Brain microvascular endothelial cell (primary cell): ENCODE measurements at places on chromosomes 16 and 17.

DNA sequence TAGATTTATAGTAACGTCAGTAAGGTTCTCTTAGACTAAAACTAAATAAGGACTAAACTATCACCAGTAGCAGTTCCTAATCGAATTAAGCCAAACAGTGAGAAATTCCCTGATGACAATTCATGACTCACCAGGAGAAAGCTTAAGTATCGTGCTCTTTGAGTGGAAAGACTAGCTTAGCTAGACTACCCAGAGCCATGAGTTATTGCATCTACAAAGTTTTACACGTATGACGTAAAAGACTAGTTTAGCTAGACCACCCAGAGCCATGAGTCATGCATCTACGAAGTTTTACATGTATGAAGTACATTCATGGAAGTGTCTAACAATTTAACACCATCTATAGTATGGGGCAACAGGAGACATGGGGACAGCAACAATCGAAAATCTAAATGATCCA lies 36.6 kb downstream of the UBE2G1 start:
- peak; percentile 89 for DNase-seq

- DNase-seq: no peak
Observed at GRCh38 chr16:28875134-28876018, 2.9 kb upstream of the ATP2A1 start.

DNA sequence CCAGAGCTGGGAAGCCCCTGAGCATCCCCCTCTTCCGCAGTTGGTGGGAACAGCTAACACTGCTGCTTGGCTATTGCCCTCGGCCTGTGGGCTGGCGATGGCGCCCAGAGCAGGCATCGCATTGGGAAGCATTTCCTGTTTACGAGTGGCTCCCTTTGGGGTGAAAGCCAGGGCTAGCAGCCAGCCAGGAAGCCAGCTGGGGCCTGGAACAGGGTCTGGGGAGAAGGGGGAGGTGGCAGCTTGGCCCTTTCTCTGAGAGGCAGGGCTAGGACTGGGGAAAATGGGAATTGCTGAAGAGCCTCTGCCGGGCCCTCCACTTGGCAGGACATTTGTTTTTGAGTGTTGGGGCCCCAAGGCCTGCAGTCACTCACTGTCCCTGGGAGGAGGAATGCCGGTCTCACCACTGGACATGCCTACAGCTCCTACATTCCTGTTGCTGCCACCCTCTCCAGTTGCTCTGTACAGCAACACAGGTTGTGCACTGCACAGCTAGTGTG lies 2.4 kb upstream of the MTSS2 start:
- no peak for DNase-seq

- DNase-seq: peak; percentile 82
Observed at GRCh38 chr16:525520-526180, 1.9 kb upstream of the CAPN15 start.

DNA sequence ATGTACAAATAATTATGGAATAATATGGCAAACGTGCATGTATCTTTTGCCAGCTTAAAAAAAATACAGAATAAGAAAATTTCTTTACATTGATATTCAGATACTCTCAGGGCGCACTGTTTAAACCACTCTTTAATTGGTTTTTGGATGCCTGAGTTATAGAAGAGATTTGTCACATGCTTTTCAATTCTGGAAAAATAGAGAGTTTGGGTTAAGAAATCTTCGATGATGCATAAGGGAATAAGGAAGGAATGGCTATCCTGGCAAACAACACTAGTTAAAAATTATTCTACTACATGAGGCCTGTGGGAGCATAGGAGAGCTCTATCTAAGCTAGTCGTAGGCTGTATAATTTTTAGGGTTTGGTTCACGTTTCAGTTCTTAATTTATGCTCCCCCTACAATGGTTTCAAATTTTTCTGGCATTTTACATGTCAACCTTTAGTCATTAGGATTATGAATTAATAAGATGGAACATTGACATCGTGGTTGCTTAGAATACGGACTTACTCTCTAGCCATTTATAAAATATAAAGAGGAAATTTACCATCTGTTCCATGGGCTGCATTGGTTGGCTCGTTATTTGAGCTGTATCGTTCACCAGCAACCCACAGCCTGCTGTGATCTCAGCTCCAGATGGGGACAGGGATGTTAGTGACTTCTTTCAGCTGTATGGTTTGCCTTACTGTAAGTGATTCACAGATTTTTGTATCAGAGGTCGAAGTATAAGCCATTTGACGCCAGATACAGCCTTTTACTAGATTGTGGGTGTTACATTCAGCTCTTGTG lies 15.9 kb downstream of the NARF start:
- DNase-seq: no peak

DNA sequence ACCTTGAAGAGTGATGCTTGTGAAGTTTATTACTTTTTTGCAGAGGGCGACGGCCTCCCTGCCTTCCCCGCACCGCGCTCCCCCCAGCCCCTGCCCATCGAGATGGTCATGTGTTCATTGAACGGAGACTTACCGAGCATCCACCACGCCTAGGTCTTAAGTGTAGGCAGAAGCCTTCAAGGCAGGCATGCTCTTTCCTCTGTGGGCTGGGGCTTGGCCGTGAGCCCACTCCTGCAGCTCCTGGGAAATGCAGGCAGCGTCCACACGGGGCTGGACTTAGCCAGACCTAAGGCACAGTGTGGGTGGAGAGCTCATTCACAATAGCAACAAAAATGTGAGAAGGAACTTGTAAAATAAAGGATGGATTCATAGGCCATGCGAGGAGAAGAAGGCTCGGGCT lies 19.2 kb downstream of the RNF213 start:
- peak; percentile 82 for DNase-seq

DNA sequence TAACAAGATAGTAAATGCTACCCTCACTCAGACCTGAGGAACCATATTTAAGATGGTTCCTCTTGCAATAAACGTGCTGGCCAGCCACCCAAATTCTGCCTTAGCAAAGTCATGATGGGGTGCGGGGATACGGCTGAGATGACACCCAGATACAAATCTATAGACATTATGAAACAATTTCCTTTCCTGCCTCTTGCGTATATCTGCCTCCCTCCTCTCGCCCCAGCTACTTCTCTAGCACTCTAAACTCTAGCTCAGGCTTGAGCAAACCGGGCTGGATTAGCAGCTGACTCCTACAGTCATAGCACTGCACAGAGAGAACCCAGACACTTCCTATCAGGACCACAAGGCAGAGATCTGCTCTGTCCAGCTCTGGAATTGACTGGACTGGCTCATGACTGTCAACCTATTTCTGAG lies 22.3 kb downstream of the CD300LF start:
- DNase-seq: no peak

DNA sequence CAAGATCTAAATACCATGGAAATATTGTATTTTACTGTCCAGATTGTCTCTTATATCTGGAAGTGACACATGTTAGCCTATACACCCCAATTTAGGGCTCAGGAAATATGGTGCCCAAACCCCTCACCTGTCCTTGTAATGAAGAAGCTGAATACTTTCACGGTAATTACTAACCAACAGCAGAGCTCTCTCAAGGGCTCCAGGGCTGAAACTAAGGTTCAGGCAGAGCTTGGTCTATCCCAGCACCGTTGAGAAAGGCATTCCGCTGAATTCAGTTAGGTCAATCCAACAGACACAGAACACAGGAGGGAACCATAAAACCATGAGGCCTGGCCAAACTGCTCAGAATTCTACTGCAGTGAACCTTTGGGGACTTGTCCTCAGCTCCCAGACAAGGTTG lies 14.9 kb downstream of the MYO18A start:
- no peak for DNase-seq

DNA sequence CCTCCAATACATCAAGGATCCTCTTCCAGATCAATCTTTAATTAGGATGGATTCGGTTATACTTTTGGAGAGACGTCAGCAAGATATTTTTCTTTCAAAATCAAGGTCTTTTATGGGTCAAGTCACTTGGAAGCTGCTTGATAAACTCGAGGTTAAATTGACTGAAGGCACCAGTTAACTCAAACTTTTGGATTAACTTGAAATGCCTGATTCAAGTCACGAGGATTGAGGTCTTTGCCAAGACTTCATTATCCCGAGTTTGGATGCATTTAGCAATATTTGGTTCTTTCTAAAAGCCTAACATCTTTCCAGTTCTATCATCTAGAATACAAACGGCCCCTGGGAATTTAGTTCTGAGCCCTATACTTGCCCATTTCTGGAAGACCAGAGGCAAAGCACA lies 82.9 kb downstream of the MYH11 start:
- no peak for DNase-seq

DNA sequence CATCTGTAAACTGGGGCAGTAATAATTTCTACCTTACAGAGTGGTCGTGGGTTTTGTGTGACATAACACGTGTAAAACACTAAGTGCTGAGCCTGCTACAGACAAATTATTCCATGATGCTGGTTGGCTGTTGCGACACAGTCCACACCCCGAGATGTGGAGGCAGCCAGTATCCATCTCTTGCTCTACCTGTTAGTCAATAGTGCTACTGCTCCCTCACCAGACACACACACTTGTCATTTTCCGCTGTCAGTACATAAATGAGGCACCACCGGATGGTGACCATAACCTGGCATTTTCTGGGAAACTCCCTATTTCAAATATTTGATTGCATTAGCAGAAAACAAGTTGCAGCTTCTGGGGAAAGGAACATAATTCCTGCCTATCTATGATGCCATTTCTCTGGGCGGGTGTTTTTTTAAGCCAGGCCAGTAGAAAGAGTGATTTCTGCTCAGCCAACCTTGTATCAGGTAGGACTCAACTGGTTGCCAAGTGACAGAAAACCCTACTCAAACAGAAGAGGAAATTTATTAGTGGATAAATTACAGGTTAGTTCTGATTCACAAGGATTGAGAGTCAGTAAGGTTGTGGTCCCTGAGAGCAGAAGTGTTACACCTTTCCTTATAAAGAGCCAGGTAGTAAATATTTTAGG lies 24.1 kb downstream of the DNAJA2 start:
- no peak for DNase-seq

DNA sequence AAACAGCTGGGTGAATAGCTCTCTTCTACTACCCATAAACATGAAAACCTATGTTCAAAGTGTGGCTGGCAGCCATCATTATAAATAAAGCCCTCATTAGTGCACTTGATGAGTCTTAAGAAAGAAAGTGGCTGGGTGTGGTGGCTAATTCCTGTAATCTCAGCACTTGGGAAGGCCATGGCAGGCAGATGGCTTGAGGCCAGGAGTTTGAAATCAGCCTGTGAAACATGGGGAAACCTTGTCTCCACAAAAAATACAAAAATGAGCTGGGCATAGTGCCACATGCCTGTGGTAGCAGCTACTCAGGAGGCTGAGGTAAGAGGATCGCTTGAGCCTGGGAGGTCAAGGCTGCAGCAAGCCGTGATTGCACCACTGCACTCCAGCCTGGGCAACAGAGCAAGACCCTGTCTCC lies 28.3 kb upstream of the APPBP2 start:
- peak; percentile 81 for DNase-seq

DNA sequence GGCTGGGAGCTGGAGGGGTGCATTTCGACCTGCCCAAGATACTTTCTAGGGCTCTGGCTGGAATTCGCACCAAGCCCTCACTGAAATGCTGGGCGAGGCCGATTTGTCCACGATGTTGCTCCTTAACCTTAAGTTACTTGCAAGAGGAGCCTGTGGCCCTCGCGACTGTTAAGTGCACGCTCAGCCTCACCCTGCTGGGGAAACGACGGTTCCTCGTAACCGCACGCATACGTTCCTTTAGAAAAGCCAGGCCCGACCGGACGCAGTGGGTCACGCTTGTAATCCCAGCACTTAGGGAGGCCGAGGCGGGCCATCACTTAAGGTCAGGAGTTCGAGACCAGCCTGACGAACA lies 607 bp upstream of the NCOR1 start:
- no peak for DNase-seq

DNA sequence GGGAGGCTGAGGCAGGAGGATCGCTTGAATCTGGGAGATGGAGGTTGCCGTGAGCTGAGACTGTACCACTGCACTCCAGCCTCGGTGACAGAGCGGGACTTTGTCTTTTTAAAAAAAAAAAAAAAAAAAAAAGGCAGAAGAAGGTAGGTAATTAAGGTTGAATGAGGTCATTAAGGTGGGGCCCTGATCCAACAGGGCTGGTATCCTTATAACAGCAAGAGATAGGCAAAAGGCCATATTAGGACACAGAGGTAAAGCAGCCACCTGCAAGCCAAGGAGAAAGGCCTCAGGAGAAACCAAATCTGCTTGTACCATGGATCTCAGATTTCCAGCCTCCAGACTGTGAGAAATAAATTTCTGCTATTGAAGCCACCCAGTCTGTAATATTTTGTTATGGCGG lies 60.3 kb downstream of the SPAG9 start:
- DNase-seq: no peak

DNA sequence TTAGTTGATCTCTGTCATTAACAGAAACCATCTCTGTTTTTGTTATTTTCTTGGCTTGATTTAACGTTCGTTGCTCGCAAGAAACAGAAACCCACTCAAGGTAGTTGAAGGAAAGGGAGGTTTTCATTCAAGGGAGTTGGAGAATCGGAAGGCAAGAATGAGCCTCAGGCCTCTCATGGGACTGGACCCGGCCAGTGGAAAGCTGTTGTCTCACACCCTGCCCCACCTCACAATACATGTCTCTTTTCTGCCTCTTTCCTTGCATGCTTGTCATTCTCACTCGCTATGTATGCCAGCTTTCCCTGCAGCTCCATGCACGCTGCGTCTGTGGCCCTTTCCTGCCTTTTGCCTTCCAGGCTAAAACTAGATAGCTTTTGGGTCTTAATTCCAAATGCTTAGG lies 18.3 kb downstream of the DCAF7 start:
- no peak for DNase-seq

DNA sequence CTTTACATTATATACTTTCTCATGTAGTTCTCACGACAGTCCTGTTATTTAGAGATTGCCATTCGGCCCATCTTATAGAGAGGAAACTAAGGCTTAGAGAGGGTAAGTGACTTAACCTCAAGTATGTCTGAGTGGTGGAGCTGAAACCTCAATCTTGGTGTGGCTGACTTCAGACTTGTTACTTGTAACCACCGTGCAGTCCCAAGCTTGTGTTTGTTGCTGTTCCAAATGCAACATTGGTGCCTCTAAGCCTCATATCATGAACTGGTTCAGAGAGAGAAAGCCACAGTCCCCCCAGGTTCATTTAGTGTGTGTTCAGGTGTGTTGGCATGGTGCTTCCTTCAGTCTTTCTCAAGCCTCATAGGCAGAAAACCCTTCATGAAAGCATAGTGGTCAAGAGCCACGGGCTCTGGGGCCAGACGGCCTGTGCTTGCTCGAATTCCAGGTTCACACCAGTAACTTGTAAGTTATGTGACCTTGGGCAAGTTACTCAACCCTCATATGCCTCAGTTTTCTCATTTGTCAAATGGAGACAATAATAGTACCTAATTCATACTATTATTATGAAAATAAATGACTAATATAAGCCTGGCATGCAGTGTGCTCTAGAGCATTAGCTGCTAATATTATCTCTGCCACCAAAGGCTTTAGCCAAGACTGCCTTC lies 39.9 kb downstream of the CDH1 start:
- peak; percentile 32 for DNase-seq

DNA sequence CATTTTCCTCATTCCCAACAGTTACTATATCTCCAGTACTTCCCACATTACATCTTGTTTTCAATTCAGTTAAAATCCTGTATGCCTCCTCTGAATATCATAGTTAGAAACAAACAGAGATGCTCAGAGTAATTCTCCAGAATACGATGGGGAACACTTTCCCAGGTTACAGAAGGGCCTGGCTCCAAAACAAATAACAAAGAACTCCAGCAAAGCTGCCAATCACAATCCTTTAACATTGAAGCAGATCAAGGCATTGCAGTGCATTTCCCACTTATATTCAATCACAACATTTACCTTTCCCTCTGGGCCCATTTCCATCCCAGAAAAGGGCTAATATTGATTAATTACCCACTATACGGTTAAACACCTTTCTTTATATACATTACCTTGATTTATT lies 29.4 kb upstream of the PMFBP1 start:
- no peak for DNase-seq
